Esophagus mucosa (tissue), 1 donor: ENCODE measurements at places on chromosomes 2 and 18.
A peak's percentile ranks its signal among the peaks of the same experiment; 100 is the strongest.

GRCh38 chr18:62372882-62373281, 47.8 kb downstream of the TNFRSF11A start:
- ATAC-seq: no peak

- no peak for ATAC-seq
These were observed 27.0 kb upstream of the PTPN4 start for GRCh38 chr2:119732601-119733164.

- ATAC-seq: no peak
These were observed 97.5 kb upstream of the COPS8 start for GRCh38 chr2:236988216-236988615.

DNA sequence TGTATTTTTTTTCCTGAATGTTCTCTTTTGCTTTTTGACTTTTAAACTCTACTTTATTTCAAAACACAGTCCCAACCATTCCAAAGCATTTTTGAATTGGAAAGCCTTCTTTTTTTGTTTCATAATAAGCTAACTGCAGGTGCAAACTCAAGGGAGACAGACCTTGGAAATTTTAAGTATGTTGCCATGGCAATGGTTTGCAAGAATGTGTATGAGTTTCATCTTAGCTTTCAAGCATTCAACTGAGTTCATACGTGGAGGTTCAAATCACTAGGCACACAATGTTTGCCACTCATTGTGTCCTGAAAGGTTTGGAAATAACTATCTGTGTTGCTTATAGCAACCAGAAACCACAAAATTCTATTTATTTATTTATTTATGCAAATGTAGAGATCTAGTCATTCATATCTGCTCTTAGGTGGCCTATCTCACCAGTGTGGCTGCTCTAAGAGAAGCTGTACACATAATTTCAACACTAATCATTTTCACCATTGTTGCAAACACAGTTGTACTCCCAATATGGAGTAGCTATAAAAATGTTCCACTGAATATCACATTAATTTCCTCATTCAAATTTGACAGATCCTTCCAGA, 805.7 kb upstream of the FSHR start:
- no peak for ATAC-seq

DNA sequence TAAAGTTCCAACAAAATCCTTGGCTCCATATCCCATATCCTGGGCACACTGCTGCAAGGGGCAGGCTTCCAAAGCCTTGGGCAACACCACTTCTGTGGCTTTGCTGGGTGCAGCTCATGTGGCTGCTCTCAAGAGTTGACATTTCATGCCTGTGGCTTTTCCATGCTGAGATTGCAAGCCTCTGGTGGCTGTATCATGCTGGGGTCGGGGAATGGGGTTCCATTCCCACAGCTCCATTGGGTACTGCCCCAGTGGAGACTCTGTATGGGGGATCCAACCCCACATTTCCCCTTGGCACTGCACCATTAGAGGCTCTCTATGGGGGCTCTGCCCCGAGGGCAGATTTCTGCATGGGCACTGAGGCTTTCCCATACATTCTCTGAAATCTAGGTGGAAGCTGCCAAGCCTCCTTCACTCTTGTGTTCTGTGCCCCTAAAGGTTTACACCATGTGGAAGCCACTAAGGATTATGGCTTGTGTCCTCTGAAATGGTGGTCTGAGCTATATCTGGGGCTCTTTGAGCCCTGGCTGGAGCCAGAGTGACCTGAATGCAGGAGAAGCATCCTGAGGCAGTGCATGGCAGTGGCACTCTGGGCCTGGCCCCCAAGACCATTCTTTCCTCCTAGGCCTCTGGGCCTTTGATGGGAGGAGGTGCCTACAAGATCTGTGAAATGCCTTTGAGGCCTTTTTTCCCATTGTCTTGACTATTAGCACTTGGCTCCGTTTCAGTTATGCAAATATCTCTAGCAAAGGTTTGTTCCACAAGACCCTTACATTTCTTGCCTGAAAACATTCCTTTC, 107.9 kb downstream of the PTGR3 start:
- no peak for ATAC-seq

DNA sequence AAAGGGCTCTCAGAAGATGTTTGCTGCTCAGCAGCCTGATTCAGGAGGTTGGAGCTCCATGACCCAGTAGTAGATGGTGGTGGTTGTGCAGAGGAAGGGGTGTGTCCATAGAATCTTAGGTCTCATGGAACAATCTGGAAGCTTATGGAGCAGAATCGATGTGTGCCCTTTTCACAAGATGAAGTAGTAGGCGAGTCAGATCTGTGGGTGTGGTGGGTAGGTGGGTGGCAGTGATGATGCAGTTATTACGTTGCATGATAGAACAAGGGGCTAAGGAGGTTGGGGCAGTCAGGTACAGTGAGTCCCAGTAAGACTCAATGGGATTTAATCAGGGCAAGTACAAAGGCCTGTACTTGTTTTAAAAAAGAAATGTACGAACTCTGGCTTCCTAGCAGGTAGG, 9.1 kb downstream of the TET3 start:
- ATAC-seq: peak; percentile 26

DNA sequence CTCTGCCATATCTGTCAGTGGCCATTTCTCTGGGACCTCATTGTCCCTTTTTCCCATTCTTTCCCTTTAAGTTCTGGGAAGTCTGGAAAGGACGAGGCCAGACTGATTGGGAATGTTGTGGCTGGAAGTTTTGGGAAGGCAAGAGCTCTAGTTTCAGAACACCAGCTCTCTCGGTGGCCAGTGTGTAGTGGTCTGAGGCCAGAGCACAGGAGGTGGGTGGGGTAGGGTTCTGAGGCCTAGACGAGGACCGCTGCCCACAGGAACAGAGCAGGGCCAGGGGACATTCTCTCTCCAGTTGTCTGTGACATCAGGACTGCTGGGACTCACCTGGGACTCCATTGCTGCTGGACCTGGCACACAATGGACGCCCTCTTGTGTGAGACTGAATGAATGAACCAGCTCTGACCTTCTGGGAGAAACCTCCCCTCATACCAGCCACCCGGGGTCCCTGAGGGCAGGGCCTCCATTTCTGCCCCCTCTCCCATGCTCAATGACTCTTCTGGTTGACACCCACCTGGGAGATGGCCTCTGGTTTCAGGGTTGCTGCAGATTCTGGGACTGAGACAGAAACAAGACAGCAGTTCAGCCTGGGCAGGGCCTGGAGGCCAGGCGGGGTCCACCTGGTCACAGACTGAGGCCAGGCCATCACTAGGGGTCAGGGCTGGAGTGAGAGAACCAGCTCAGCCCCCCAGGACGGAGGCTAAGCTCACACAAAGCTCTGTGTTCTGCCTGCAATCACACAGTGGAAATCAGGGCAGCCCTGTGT, 8.4 kb upstream of the NPPC start:
- no peak for ATAC-seq

DNA sequence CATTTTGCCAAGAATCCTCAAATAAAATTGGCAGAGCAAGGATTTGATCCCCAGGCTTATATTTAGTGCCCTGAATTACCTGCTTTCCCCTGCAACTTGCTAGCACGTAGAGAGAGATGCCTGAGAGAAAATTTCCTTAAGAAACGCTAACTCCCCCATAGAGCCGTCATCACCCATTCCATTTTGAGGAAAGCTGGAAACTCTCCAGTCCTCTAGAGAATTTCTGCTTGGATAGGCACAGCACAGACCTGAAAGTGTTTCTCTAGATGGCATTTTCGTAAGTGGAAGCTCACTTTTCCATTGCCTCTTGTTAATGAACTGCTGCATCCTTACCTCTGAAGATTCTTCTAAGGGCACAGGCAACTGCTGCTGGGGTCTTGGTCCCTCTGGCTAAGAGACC, 277.8 kb upstream of the SIX2 start:
- no peak for ATAC-seq

DNA sequence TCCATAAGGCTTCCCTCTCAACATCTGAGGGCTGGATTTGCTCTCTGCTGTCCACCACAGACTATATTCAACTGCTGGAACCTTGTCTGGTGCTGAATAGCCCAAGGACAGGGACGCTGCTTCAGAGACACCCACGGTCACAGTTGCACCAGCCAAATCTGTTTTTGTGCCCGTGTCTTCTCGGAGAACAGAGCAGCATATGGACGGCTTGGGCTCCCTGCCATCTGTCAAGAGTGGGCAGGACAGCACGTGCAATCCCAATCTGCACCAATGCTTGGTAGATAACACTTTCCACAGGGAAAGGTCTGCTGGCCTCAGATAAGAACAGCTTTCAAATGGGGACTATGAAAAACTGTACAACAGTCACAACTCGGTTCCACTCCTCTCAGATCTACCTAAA, 466.1 kb downstream of the TGIF1 start:
- ATAC-seq: no peak

DNA sequence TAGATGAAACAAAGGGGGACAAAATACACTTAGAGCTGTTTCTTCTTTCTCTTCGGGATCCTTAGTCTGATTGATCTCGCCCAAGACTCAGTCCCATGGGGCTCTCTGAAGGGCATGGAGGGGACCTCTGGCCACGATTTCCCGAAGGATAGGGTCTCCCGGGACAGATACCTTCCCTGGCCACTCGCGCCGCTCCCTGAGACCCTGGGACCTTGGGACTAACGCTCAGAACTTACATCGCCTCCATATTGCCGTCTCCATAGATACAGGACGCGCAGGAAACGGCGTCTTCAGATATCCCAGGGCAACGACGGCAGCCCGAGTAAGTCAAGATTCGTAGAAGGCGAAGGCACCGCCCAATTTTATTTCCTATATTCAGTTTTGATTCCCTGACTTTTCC, at the start of gene CFAP65:
TSS of gene CFAP65 (minus strand) at position 265 of the 400 bp plus-strand sequence. CDS start 2,468 bp downstream, outside the sequence.
- ATAC-seq: no peak

- ATAC-seq: no peak
These were observed 506.5 kb upstream of the TNP1 start for GRCh38 chr2:217366266-217366895.

DNA sequence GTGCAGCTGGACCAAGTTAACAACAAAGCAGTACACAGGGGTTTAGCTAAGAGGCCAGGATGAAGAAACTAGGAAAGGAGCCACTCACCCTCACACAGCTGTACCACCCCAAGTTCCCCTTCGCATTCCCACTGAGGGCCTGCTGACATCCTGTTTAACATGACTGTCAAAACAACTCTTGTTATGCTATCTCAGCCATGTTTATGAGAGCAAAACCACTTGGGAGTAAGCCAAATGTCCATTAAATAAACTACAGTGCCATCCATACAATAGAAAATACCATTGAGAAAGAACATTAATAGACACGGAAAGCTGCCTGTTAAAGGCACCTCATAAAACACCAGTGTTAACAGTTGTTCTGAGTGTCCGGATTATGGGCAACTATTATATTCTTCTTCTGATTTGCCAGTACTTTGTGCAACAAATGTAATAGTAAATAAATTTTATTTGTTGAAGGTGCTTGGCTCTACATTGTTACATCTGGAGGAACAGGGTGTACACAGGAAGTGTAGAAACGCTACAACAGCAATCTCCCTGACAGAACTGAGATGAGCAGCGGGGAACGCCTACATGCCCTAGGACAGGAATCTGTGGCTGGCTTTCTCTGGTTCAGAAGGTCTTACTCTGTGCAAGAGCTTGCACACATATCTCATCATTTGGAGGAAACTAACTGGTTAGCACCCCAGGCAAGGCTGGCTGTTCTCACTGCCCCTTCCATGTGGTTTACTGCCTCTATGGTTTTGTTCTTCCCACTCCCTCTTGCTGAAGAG, 85.6 kb downstream of the EHD3 start:
- peak; percentile 46 for ATAC-seq

- ATAC-seq: no peak
These were observed 25.2 kb upstream of the HNMT start for GRCh38 chr2:137939026-137939425.

DNA sequence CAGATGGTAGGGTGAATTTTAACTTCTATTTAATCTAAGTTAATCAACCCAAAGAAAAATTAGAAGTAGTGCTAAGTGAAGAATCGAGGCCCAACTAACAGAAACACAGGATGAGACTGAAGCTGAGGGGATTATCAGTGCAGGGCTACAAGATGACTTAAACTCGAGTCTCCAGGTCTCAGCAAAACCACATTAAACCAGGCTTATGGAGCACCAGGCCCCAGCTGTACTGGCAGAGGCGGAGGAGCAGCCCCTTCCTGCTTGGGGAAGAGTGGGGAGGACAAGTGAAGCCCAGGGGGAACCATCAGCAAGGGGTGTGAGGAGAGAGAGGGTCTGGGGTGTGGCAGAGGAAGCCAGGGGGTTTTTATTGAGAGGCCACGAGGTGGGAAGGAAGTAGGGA, 135.9 kb upstream of the EPAS1 start:
- ATAC-seq: no peak

DNA sequence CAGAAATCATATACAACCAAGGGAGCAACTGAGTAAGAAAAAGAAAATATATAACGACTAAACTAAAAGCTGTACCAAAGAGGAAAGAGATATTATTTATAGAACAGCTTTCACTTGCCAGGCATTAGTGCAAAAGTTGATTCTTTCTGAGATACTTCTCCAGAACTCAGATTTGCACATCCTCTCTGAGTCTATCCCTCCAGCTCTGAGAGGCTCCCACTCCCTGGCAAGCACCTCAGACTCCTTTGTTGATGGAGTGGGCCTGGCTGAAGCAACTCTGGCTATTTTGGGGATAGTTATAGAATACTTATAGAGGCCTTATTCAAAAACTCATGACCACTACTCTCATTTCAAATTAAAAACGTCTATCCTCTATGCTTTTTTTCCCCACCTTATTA, 501.6 kb upstream of the TNP1 start:
- ATAC-seq: no peak

DNA sequence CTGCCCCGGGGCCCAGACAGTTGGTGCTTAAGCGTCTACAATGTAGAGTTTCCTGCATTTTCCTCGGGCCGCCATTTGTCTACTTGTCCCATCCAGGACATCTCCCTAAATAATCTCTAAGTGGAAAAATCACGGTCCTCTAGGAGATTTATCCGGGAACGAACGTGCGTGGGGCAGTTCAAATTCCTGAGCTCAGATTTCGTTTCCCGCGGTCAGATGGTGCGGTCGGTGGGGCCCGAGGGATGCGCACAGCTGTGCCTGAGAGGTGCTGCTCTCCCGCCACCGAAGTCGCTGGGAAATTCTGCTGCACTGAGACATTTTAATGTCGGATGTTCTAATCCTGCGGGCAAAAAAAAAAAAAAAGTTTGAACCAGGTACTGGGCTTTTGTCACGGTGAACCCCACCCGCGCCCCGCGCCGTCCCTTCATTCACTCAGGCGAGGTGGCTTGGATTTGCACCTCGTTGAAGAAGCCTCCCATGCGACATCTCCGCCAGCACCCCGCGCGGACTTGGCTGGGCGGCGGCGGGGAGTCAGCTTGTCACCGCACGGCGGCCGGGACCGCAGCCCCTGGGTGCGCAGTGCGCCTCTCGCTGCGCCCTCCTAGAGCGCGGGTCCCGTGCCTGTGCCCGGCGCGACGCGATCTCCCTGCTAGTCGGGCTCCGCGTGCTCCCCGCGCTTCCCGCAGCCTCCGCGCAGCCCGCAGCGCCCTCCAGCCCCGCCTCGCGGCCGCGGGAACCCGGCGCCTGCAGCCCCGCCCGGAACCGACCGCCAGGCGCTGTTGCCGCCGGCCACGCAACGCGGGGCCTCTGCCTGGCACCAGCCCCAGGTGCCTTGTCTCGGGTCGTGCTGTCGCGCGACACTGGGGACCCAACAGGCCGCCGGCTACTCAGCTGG, 191.9 kb upstream of the TCF4 start:
- peak; percentile 67 for ATAC-seq
